ENCODE measurements at places on chromosomes 11 and 22. TPM values are rescaled to one million over a fixed set of nuclear protein-coding genes. Genes with fewer than 3 reads are reported as not detected.

- DNase-seq, result no peak
These were observed 321.0 kb downstream of the NTM start for GRCh38 chr11:131691181-131692041.

DNA sequence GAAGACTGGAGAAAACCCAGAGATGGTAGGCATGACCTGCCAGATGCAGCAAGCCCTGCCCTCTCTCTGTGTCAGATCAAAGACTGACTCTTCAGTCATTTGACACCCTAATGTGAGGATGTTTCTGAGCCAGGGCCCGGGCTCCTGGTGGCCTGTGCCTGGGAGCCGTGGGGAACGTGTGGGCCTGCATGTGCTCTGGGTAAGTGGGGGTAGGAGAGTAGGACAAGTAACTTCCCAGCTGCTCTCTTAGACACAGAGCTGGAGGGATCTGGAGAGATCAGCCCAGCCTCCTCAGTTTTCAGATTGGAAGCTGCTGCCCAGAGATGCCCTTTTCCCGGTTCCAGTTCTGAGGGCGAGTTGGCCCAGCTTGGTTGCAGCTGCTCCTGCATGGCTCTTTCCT, 110.8 kb downstream of the TEAD1 start:
- no peak for DNase-seq

- no peak for DNase-seq
These were observed 773.2 kb downstream of the FAM181B start for GRCh38 chr11:81960443-81960842.

DNA sequence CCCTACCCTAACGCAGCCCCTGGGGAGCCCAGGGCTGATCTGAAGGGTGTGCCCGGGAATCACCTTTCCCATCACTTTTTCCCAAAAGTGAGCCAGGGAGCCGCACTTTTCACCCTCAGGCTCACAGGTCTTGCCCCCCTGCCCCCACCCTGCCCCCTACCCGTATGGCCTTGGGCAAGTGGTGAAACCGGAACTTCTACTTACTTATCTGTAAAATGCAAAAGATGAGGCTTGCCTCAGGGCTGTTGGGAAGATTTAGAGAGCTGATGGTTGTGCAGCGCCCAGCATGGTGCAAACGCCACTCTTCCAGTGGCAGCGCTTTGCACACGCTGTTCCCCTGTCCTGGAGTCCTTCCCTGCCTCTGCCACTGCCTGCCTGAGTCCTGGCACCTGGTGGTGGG, 8.0 kb downstream of the SYT12 start:
- no peak for DNase-seq

DNA sequence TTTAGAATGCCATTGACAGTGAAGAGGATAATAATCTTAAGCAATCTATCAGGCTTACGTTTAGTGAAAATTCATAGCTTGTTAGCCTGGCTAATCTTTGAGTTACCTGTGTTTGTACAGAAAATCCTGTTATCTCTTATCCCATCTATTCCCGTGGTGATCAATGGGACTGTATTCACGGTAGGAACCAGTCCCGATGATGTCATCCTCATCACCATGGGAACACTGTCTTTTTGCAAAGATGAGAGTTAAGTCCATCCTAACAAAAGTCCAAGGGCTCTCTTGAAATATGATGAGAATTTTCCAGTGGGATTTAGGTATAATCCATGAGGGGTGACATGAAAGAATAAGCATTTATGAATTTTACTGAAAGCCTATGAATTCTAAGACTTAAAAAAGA, 762.2 kb downstream of the ETS1 start:
- DNase-seq, result no peak

DNA sequence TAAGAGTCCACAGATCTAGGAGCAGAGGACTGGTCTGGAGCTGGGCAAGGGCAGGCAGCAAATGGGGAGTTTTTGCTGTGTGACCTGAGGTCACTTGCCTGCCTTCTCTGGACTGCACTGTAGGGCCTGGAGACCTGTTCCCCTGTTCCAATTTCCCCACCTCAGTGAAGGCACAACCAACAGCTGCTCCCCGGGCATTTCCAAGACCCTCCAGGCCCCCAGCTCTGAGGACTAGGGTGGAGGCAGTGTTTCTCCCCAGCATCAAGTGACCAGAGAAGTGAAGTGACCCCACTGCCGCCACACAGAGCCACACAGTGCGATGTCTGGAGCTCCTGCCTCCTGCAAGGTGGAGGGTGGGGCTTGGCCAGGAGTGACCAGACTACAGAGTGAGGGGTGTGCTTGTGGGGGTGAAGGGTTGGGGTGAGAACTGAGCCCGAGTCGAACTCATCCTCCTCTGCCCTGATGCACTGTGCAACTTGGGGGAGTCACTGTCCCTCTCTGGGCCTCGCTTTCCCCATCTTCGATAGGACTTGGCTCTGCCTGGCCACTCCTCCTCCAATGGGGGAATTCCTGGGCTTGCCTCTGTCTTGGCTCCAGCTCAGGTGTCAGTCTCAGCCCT, 21.6 kb downstream of the P2RY2 start:
- DNase-seq, result no peak

Gene KIAA1671
- polyA plus RNA-seq, result 23.3 TPM
